ENCODE measurements at places on chromosomes 11 and 22. TPM values are rescaled to one million over a fixed set of nuclear protein-coding genes. Genes with fewer than 3 reads are reported as not detected.

PHOX2A gene
- total RNA-seq: not detected

RTL10 gene
- 10.2 TPM for total RNA-seq

PTGDR2 gene
- total RNA-seq: not detected

PRRG4 gene
- total RNA-seq: 3.5 TPM

A4GALT gene
- total RNA-seq: 25.6 TPM

LRRC55 gene
- not detected for total RNA-seq

DMC1 gene
- total RNA-seq: not detected

CEP126 gene
- total RNA-seq: 9.1 TPM

APOL2 gene
- 77.0 TPM for total RNA-seq

PDE2A gene
- total RNA-seq: 97.4 TPM

NEFH gene
- 0.38 TPM for total RNA-seq

CDC42EP1 gene
- 36.2 TPM for total RNA-seq

GALNT18 gene
- total RNA-seq: 21.0 TPM

CD248 gene
- total RNA-seq: 95.9 TPM

All from omental fat pad (tissue), 4 donors.